ENCODE measurements at places on chromosomes 6 and 20.

DNA sequence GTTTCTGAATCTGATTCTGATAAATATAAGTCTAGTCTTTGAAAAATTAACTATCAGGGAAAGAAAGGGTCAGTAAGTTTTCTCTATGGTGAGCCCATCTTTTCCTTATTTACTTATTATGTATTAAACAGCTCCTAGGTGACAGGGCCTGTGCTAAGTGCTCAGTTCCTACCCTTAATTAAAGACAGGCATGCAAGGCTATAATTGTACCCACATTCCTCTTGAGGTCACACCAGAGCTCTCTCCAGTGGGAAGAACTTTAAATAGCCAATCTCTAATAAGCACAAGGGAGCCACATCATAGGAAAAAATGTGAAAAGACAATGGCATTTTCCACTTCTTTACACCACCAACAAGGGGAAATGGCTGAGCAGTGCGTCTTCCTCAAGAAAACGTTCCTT lies 421.8 kb upstream of the SLC35B3 start:
- DNase-seq = no peak

GRCh38 chr6:166633732-166634535 lies 6.9 kb upstream of the RPS6KA2 start:
- DNase-seq = no peak

DNA sequence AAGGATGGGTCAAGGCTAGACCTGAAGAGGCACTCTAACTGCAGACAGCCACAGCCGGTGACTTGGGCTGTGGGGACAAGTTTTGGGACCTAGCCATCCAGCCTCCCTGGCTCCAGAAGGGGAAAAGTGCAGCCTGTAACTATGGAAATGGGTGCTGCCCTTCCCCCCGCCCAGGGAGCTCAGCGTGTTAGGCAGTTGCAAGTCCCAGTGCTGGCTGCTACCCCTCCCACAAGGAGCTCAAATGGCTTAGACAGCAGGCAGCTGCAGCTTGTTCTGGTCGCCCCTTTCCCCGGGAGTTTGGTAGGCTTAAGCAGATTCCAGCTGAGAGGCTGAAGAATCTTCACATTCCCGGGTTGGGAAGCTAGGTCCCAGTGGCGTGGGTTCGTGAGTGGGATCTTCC lies 162.6 kb downstream of the FAM83B start:
- no peak for DNase-seq

DNA sequence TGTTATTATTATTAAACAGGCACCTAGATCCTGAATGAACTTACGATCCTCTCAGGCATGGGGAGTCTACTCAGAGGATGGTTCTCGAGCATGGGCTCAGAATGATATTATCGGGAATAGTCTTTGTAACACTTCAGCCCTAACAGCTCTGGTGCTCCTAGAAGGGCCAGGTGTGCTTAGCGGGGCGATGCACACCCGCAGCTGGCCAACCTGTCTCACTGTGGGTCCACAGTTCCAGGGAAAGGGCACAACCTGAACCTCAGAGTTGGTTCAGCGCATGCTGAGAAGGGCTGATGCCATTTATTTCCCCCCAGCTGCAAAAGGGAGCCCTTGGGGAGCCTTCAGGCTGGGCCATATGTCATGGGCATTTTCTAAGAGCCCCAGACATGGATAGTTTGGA lies 26.2 kb downstream of the RRAGD start:
- DNase-seq = no peak

DNA sequence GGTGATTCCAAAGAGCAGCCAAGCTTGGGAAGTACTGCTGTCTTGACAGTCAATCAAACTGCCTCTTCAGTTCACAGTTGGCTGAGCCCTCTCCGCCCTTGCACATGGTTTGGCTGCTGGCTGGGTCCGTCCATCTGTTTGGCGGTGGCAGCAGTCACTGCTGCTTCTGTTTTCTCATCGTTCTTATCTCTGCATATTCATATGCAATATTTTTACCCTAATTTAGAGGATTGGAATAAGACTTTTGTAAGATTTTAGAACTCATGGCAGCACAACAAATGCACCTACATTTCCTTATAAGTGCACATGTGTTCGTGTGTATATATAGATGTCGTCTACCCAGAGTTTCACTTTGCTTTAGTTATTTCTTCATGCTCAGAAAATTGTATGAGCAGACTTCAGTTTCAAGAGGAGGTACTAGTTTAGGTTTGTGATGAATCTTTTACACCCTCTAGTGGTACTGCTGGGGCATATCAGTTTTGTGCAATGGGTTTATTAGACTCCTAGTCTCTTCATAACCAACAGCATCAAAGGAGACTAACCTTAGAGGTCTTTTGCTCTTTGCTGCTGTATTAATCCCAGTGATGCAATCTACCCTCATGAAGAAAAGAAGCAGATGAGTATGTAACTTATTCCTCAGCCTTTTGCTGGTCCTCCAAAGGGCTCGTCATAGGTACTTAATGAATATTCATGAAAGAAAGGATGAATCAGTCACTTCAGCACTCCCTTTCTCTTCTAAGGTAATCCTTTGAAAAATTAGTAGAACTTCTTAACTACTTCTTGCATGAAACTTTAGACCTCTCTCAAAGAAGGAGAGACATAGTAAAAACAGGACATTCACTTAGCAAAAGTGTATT lies 44.3 kb downstream of the KHDC1L start:
- no peak for DNase-seq

GRCh38 chr20:41395667-41396664 lies 29.3 kb upstream of the EMILIN3 start:
- DNase-seq = no peak

GRCh38 chr6:10626154-10626741 lies 68.2 kb downstream of the C6orf52 start:
- no peak for DNase-seq

DNA sequence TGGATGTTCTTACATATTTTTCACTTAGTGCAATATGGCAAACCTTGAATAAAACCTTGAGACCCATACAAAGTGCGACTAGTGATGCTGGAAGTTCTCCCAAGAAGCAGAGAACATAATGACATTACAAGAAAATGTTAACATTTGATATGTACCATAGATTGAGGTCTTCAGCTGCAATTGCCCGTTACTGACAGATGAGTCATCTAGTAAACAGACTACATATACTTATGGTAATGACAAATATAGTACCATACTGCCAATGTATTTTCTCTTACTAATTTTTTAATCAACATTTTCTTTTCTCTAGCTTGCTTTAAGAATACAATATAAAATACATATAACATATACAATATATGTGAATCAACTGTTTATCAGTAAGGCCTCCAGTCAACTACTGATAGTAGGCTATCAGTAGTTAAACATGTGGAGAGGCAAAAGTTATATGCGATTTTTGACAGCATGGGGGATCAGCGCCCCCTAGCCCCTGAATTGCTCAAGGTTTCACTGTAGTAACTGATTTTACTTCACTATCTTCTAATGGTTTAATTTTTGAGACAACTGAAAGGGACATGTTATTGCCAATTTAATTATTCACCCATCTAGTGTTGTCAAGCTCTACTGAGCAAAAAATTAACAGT lies 166.7 kb upstream of the ADGRB3 start:
- no peak for DNase-seq

GRCh38 chr20:57878786-57879424 lies 169.1 kb upstream of the PMEPA1 start:
- DNase-seq = no peak

GRCh38 chr6:117495869-117496268 lies 13.4 kb downstream of the DCBLD1 start:
- DNase-seq = no peak

DNA sequence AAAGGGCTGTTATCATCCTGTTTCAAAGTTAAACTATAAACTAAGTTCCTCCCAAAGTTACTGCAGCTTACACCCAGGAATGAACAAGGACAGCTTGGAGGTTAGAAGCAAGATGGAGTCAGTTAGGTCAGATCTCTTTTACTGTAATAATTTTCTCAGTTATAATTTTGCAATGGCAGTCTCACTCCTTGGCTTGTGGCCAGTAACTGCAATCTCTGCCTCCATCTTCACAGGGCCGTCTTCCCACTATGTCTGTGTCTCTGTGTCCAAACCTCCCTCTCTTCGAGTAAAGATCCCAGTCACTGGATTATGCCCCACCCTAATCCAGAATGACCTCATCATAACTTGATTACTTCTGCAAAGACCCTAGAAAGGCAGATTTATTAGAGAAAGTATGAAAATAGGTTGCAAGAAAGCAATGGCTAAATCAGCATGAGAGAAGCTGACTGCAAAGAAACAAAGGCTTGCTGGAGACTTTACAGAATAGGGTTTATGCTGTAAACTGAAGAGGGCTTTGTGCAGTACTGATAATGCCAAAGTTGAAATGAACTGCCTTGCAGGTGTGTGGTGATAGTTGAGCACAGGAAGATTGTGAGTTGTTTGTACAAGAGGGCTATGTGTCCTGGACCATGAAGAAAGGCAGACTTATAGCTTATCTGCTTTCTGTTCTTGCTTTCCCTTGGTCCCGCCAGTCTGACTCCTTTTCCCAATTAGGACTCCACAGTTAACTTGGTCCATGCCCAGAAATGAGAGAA lies 28.4 kb downstream of the GPX6 start:
- no peak for DNase-seq

- DNase-seq = no peak
Measured at GRCh38 chr6:167150941-167151549, 6.7 kb downstream of the GPR31 start.

DNA sequence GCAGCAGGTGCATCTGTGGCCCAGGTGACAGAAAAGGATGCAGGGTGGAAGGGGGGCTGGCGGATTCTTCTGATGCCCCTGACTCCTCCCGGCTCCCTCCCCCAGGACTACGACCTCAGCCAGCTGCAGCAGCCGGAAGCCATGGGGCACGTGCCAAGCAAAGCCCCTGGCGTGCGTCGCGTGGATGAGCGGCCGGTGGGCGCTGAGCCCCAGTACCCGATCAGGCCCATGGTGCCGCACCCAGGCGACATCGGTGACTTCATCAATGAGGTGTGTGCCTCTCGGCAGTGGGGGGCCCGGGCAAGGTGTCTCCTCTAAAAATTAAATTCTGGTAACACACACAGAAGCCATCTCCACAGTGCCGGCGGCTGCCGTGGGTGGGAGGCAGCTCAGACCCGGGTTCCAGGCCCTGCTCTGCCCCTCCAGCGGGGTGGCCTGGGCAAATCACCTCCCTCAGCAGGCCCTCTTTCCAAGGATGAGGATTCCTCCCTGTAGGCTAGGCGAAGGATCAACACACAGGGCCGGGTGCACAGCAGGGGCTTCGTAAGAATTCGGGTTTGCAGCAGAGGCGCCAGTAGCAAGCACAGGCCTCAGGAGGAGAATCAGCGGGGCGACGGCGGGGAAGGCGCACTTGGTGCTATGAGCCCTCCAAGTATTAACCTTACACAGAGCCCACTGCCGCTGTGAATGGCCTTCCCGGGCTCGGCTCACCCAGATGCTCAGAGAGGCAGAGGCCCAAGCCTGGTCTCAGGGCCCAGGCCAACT lies 131.5 kb downstream of the TAF4 start:
- no peak for DNase-seq

DNA sequence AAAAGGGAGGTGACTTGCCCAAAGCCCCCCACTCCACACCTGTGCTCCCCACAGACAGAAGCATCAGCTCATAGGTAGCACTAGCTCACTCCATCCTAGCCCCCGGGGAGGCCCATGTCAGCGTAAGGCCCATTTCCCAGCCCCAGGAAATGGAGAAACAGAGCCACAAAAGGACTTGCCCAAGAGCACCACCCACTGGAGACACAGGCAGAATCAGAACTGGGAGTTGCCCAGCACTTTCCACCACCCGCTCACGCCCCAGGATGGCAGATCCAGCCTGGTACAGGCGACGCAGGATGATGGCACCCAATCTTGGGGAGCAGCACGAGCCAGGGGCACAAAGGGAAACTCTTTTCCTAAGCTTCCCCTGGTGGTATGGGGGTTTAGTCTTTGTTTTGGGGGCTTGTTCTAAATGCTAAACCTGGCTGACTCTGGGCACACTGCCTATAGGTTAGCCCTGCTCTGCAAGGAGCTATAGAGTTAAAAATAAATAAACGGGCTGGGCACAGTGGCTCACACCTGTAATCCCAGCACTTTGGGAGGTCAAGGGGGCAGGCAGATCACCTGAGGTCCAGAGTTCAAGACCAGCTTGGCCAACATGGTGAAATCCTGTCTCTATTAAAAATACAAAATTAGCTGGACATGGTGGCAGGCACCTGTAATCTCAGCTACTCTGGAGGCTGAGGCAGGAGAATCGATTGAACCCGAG lies 11.8 kb downstream of the C20orf203 start:
- no peak for DNase-seq

GRCh38 chr6:11275598-11275997 lies 43.1 kb upstream of the NEDD9 start:
- no peak for DNase-seq

- no peak for DNase-seq
Measured at GRCh38 chr6:124956018-124956417, 6.2 kb upstream of the RNF217 start.

DNA sequence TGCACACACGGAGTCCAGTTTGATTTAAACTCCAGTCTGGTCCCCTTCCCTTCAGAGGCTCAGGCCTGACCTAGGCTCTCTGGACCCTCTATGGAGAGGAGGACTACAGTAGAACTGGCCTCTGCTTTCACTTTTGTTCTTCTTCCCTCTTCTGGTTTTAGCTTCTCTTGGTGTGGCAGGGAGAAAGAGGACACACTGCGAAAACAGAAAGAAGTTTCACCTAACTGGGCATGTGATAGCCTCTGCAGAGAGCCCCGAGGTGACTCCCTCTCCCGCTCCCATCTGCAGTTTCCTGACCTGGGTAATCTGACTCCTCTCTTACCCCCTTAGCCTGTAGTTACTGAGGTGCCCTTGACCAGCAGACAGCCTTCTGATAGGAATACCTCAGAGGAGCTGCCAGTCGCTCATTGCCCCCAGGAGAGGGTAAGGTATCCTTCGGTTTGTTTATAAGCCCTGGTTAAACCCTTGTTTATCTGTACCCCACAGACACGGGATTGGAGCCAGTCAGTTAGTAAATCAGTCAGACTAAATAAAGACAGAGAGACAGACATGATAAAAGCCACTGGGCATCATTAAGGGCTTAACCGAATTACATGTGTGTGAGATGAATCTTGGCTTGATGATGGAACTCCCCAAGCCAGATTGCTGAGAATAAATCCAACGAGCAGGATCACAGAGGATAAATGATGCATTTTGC lies 12.0 kb upstream of the DTNBP1 start:
- no peak for DNase-seq

DNA sequence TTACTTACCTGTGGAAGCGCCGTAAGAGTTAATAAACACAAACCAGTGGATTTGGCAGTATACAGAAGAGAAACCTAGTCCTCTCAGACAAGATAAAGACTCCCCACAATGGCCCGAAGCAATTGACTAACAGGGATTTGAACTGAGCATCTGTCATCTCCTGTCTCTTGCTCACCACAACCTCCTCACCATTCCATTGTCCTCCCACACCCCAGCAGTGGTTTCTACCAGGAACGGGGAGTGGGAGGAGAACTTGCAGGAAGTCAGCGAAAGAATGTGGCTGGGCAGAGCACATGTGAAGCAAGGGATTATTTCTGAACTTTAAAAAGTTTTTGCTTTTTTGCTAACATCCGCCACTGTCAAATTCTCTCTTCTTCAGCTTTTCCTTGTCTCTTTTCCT lies 24.6 kb upstream of the TAAR1 start:
- DNase-seq = no peak
